Dermis microvascular lymphatic vessel endothelial cell (primary cell): ENCODE measurements at places on chromosomes 7 and 10.

- DNase-seq = peak; percentile 52
These were observed 736 bp downstream of the SKIDA1 start for GRCh38 chr10:21524526-21525366.

GRCh38 chr7:78253850-78254725, 455.5 kb downstream of the PHTF2 start:
- no peak for DNase-seq

- no peak for DNase-seq
These were observed 34.1 kb upstream of the TMEM243 start for GRCh38 chr7:87253589-87254087.

GRCh38 chr7:80681272-80681885, 42.9 kb downstream of the CD36 start:
- peak; percentile 23 for DNase-seq

DNA sequence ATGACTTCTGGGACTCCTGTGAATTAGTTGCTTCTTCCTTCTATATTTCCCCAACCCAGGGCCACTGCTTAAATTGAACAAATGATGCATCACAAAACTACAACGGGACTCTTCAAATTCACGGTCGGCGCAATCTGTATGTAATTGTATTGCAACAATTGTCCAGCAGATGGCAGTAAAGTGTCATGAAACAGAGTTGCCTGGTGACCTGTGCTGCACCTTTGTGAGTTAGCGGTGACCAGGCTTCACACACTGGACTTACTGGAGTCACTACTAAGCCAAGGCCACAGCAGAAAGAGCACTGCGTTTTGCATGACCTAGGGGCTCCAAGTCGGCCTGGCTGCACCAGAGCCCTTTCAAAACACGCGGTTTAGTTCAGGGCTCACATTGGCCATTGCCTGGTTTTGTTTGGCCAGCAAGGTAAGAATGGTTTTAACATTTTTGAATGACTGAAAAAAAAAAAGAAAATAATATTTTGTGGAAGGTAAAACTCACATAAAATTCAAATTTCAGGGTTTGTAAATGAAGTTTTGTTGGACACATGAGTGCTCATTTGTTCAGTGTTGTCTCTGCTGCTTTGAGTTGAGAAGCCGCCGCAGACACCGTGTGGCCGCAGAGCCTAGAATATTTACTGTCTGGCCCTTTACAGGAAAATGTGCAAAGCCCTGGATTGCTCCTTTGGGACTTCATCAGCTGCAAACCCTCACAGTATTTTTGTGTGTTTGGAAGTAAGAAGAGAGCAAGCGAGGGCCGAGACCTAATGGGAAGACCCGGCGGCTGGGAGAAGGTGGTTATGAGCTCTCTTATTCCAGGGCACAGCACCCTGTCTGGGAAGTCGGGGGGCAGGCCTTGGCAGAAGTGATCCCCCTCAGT, 23.2 kb upstream of the ZNF32 start:
- DNase-seq = peak; percentile 65
